NK-92 treated with Interleukin-12 subunit alpha and Interleukin-12 subunit beta, amount 100 ng/mL, for 24 hours (cell line): ENCODE measurements at places on chromosomes 2 and 18.

GRCh38 chr2:239274391-239275043 is 126.3 kb downstream of the HDAC4 start:
- no peak for DNase-seq

GRCh38 chr2:218284106-218284811 is 8.0 kb downstream of the TMBIM1 start:
- DNase-seq: peak; percentile 44

DNA sequence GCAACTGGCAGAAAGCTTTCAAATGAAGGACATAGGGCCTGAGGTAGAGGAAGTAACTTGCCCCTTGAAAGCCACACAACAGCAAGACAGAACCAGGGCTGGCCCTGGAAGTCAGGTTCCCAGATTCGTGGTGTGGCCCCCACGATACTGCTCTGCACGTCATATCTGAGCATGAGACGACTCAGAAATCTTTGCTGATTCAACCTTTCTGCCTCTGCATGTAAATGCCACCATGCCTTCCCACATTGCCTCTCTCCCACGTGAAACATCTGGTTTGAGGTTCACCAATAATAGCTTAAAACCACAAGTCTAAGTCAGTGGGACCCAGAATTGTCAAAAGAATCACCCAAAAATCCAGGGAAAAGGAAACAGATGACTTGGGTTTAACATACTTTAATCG is 214.0 kb upstream of the TRIB2 start:
- DNase-seq: peak; percentile 22

DNA sequence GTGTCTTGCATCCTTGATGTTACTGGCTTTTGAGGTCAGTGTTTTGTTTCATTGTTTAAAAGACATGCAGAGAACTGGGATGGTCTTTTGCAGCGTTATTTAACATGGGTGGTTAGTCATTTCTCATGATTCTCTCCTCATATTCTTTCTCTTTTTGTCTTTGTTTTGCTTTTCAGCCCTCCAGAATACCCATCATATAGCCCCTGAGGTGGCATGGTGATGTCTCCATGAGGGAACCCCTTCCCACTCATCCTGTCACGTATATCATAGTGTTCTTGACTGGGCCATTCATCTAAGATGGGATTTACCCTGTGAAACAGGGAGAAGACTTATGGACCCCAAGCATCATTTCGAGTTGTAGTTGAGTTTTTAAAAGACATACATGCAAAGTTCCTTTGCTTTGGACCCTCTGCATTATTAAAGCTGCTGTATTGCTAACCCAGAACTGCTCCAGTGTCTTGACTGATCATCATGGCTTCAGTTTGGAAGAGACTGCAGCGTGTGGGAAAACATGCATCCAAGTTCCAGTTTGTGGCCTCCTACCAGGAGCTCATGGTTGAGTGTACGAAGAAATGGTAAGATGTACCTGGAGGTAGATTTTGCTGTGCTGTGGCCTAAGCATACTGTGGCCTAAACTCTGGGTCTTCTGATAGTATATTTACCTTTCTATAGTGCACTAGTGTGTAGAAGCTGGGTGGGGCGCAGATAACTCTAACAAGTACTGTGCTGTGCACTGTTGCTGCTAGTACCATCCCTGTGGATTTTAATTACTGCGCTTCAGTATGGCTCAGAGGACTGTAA is 1.4 kb downstream of the EHBP1 start:
- no peak for DNase-seq

GRCh38 chr2:10675131-10675530 is 14.6 kb downstream of the NOL10 start:
- no peak for DNase-seq

DNA sequence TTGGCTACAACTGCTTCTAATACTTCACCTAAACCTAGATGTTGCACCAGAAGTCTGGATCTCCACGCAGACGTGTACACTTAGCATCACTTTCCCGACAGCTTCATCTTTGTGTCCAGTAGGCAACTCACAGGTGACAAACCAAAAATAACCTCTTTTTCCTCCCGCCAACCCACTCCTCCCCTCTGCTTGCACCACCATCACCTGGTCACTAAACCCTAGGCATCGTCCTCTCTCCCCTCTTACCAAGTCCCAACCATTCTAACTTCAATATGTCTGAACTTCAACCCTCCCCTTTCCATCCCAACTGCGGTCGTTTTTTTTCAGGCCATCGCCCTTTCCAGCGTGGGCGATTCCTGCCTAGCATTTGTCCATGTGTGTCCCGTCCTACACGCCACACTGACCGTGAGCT is 413 bp upstream of the CHMP3 start:
- DNase-seq: no peak

GRCh38 chr2:20242727-20243377 is 17.9 kb upstream of the SDC1 start:
- no peak for DNase-seq
